Stimulated activated CD4-positive, alpha-beta T cell treated with anti-CD3 and anti-CD28 coated beads, Interleukin-15, amount 100 ng/mL, for 1 hour (primary cell): ENCODE measurements at places on chromosomes 16 and 17.

DNA sequence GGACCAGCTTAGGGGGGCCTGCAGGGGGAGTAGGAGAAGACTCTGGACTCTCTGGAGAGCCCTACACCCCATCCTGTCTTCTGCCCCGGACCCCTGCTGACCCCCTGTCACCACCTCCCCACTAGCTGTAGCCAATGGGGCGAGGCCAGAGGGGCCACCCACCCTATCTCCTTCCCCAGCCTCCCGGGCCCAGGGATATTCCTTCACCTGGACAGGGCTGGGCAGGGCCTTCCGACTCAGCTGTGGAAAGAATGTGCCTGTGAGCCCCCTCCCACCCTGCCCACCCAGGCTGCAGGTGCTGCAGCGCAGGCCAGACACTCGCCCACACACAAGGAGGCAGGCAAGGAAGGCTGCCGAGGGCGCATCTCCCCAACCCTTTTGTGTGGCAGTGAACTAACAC, 23.0 kb downstream of the TSPOAP1 start:
- DNase-seq, result no peak

DNA sequence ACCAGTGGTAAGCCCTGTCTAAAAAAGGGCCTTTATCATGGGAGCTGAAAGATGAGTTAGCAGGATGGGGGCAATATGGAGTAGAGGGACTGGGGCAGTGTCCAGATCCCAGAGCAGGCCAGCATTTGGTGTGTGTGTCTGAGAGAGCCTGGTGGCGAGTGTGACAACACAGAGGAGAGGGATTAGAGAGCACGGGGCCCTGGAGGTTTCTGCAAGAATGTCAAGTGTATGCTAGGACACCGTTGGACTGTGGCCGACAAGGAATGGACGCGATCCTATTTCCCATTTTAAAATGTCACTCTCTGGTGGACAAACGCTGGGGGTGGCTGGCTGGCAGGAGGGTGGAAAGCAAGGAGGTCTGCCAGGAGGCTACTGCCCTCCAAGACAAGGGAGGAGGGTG, 12.4 kb downstream of the TAC4 start:
- DNase-seq, result no peak

DNA sequence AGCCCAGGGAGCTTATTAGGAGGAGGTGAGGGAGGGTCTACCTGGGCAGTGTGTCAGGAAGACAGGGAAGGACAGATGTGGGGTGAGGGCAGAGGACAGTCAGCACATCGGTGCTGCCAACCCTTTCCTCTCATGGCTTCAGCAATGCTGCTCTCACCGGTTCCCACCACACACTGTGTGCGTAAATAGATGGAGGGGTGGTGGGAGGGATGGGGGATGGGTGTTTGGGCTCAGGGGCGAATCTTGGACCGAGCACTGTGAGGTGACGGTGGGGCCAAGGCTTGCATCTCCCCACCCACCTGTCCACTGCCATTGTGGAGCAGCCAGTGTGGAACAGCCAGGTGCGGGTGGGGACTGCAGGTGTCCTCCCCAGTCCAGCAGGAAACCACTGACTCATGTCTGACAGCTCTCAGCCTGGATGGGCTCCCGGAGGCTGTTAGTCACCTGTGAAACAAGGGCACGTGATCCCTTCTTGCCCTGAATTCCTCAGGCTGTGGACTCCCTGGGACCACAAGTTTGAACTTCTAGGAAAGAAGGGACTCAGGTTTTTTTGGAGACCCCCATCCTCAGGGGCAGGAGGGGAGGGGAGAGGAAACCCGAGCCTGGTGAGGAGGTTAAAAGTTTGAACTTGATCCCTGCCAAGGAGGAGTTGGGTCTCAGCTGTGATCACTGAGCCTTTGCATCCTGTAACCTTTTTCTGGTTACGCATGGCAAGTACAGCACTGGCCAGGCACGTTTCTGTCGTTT, 42.7 kb upstream of the SMPD3 start:
- no peak for DNase-seq

GRCh38 chr17:64458756-64459155, 9.8 kb downstream of the MILR1 start:
- DNase-seq, result no peak

GRCh38 chr16:85724936-85725335, 26.0 kb downstream of the C16orf74 start:
- DNase-seq, result no peak

GRCh38 chr16:58331024-58331707, 36.3 kb upstream of the PRSS54 start:
- DNase-seq, result no peak

DNA sequence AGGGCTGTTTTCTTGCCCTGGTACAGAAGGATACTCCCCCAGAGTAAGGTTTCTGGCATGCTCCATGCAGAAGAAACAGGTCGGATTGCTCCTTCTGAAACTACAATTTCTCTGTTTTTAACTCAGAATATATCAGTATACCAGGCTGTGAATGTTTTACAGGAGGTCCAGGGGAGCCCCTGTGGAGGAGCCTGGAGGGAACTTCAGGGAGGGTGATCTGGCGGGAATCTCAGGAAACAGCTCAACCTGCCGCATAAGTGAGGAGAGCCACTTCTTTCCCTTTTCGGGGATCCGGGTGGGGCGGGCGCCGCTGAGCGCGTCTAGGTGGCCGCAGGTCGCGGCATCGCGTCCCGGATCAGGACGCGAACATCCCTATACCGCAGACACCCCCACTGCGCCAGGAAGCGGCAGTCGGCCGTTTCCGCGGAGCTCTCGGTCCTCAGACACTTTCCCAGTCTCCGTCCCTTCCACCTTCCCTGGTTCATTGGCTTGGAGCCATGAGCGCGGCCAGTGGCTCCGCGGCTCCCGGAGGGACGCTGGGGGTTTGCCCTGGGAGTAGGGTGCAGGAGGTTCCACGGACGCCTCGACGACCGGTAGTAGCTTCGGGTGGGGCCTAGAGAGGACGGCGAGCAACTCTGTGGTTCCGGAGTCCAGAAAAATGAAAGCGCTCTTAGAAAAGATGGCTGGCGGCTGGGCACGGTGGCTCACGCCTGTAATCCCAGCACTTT, 3.1 kb upstream of the ZNF764 start:
- DNase-seq, result no peak

GRCh38 chr17:17628388-17629008, 37.0 kb upstream of the PEMT start:
- peak; percentile 22 for DNase-seq

- DNase-seq, result no peak
Measured at GRCh38 chr17:34663714-34664113, 84.3 kb downstream of the TMEM132E start.

GRCh38 chr17:50211249-50212120, 10.1 kb upstream of the COL1A1 start:
- no peak for DNase-seq

- peak; percentile 17 for DNase-seq
Measured at GRCh38 chr17:28916302-28916934, 13.5 kb upstream of the DHRS13 start.

GRCh38 chr16:73233329-73233765, 185.4 kb upstream of the ZFHX3 start:
- DNase-seq, result no peak

GRCh38 chr16:89119166-89119621, 25.5 kb downstream of the ACSF3 start:
- DNase-seq, result no peak

DNA sequence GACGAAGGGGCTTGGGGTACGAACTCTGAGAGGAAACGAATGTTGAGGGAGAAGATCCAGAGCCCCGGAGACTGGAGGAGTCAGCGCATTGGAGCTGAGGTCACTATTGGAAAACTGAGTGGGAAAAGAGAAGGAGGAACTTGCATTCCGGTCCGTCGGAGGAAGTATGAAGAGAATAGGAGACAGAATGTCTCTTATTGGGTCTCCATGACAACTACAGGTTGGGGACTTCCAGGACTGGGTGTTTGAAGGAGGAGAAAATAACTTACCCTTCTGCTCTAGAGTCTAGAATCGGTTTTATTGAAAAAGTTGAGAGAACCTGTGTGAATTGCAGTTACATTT, 537 bp downstream of the GOSR1 start:
- DNase-seq, result no peak

GRCh38 chr17:81241648-81242420, 2.7 kb downstream of the NDUFAF8 start:
- peak; percentile 31 for DNase-seq

DNA sequence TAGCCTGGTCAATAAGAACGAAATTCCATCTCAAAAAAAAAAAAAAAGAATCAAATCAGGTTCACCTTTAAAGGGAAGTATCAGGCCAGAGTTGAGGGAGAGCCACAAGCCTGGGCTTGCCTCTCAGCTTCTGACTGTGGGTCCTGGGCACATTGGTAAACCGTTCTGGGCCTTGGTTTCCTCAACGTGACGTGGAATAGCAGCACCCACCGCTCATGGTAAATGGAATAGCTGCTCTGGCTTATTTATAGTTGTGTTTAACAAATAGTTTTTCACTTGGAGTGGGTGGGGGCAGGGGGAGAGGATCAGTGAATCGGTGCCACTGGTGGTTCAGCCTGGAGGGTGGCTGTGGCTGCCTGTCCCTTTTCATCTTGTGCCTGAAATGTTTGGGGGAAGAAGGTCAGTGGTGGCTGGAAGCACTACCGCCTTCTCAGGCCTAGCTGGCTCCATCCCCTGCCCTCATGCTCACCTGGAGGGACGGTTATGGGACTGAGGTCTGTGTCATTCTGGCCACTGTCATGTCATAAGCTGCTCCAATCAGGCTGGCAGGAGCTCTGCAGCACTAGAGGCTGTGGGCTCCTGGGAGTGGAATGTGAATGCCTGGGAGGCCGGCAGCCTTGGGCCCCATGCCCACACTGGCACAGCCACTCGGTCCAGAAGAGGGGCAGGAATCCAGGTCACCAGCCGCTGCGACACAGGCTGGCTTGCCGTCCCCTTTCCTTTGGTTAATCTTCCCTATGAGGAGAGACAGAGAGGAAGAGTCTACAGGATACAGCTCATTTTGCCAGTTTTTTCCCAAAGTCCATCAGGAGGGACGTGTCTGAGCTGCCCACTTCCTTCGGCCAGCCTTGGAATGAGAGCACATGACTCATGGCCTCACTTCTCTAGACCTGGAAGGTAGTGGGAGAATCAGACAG, 27.0 kb downstream of the CCR7 start:
- no peak for DNase-seq

DNA sequence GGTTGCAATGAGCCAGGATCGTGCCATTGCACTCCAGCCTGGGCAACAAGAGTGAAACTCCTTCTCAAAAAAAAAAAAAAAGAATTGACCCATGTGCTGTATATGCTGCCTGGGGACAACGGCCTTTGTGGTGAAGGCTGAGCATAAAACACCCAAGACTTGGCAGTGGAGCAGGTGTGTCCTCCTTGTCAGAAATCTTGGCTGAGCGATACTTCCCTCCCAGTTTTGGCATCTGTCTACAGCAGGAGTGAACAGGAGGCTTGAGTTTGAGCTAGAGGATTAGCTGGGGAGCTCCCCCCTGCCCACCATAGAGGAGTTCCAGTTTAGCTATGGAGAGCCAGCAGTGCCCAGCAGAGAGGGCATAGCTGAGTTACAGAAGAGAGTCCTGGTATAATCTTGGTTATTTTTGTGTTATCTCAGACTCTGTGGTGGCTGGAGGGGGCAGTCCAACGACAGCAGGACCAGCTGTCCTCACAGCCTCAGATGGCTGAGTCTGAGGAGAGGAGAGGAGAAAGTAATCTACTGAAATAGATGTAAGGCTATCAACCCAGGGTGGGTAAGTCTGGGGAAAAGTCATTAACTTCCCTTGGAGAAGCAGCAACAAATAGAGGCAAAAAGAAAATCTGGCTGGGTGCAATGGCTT, 18.4 kb downstream of the SP2 start:
- DNase-seq, result no peak

- peak; percentile 5 for DNase-seq
Measured at GRCh38 chr16:70298988-70299938, at the start of gene DDX19B. Gene DDX19B (plus strand): TSS chr16:70299186. CDS start chr16:70299298, 112 bp downstream.
